Right cardiac atrium (tissue), 5 donors: ENCODE measurements at places on chromosomes 16 and 17. TPM values are rescaled to one million over a fixed set of nuclear protein-coding genes. Genes with fewer than 3 reads are reported as not detected.
A peak's percentile ranks its signal among the peaks of the same experiment; 100 is the strongest.

DNA sequence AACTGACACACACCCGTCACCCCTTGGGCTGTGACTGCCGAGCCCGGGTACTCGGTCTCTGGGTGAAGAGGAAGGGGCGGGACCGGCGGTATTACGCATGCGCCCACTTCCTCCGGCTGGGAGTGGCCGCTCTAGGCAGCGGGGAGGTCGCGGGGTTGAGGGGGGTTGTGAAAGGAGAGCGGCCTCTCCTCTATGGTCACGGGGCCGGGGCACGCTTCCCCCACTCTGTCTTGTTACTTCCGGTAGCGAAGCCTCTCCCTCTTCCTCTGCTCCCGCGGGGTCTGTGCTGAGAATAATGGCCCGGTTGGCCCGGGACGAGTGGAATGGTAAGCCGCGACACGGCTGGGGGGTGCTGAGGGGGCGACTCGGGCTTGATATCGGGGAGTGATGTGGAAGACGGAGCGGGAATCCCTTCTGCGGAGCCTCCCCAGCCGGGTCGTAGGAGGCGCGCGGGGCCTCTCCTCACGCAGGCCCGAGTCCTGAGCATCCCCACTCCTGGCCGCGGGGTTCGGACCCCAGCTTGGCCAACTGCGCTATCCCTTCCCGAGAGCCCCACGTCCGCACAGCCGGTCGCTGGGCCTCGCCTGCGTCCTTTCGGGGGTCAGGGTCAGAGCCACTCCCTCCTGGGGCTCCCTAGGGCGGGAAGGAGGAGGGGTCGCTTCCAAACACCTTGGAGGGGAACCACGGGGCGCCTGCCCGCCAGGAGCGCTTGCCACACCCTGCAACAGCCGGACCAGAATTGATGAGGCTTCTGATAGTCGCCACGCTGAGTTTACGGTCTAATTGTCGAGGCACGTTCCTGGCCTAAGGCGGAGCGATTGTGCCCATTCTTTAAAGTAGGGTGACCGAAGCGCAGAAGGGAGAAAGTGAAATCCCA, at the start of gene BFAR:
Gene BFAR (plus strand): TSS at position 259 of the 877 bp plus-strand sequence. CDS start 11,396 bp downstream, outside the sequence.
- peak; percentile 100 for DNase-seq

DNA sequence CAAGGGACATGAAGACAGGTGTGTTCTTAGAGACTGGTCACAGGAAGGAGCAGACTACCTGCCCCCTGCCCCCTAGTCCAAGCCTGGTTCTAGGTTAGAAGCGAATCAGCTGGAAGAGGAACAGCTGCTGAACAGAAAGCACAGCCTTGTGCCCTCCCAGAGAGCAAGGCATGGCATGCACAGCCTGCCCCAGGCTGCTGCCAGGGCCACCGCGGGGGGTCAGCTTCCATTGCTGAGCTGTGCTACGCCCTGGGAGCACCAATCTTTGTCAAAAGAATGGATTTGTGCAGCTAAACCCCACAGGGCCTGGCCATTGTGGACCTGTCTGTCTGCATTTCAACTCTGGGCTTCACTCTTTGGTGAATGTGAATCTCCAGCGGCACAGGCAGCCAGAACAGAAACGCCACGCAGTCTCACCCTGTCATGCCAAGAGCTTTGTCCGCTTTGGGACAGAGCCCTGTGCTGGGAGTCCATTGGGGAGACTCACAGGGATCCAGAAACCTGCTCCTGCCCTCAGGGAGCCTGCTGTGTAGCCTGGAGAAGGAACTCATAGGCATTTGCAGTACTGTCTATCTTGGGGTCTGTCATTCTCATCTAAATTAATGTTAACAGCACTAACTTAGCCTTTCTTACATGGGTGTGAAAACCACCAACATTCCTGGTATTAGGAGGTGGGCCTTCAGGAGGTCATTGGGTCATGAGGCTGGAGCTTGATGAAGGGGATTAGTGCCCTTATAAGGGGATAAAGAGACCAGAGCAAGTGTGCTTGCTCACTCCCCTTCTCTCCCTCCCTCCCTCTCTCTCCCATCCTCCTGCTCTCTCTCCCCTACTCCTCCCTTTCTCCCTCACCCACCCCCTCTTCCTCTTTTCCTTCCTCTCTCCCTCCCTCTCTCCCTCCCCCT, 25.6 kb upstream of the CDRT4 start:
- DNase-seq: no peak

DNA sequence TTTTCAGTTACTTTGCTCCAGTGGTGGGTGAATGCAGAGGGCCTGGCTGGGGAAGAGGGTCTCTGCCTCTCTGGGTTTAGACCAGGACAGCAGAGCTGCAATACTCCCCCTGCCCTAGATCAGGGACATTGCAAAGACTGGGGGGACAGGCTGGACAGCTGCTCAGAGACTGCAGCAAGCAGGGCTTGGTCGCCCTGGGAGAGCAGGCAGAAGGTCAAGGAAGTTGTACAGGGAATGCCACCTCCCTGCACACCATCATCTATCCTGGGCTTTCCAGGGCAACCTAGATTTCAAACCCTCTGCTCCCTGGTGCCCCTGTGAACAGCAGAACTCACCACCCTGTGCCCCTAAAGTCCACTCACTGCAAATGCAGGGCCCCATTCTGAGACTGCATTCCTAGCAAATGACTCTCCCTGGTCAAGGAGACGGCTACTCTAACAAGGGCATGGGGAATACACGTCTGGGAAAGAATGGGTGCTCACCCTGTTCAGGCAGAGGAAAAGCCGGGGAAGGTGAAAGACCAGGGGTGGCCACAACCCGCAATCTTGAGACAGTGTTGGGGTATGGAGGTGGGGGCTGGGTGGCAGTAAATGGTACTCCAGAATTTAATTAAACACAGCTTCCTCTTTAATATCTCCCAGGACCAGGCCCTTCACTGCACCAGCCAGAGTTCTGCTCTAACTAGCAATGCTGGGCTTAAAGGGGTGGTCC, 1.0 kb downstream of the KIFC3 start:
- no peak for DNase-seq

PROCA1 gene
- polyA plus RNA-seq: 2.2 TPM

RAC3 gene
- polyA plus RNA-seq: 2.4 TPM
